Stimulated activated naive CD8-positive, alpha-beta T cell treated with anti-CD3 and anti-CD28 coated beads, Interleukin-15, Interleukin-2, amounts not matched to agents 100 U/mL and 50 U/mL, for 24 hours (primary cell): ENCODE measurements at places on chromosomes 12 and 14.

DNA sequence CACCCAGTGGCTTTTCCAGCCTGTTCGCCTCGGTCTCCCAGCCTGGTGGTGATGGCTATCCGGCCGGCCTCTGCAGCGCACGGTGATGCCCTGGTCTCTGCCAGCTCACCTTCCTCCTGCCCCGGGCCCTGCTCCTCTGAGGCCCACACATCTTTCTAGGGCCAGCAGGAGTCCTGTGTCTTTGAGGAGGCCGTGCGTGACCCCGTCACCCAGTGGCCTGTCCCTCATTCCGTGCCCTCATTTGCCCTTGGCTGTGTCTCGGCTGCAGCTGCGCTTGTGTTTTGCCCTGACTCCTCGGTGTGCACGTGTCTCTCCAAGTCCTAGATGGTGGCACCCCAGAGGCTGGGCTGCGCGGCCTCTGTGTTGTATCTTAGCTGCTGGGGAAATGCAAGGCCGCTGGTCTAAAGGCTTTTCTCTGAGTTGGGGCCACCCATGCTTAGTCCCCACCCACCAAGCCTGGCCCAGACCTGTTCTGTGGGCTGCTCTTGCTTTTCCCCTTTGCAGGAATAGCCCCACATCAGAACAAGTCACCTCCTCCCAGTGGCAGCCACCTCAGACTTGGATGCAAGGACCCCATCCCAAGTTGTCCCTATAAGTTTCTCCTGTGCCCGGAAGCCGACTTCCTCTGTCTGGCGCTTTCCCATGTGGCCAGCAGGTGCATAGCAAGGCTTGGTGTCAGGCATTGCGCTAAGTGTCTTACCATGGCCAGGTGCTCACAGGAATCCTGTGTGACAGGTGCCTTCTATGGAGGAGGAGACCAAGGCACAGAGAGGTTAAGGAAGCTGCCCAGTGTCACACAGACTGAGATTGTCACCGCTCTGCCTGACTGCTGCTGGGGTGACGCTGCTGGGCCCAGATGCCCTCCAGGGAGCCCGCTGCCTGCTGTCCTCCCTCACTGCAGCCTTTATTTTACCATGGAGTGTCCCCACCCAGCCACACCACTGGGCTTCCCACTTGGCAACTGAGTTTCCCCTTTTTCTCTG lies 64.5 kb downstream of the TSPAN9 start:
- DNase-seq, result no peak

DNA sequence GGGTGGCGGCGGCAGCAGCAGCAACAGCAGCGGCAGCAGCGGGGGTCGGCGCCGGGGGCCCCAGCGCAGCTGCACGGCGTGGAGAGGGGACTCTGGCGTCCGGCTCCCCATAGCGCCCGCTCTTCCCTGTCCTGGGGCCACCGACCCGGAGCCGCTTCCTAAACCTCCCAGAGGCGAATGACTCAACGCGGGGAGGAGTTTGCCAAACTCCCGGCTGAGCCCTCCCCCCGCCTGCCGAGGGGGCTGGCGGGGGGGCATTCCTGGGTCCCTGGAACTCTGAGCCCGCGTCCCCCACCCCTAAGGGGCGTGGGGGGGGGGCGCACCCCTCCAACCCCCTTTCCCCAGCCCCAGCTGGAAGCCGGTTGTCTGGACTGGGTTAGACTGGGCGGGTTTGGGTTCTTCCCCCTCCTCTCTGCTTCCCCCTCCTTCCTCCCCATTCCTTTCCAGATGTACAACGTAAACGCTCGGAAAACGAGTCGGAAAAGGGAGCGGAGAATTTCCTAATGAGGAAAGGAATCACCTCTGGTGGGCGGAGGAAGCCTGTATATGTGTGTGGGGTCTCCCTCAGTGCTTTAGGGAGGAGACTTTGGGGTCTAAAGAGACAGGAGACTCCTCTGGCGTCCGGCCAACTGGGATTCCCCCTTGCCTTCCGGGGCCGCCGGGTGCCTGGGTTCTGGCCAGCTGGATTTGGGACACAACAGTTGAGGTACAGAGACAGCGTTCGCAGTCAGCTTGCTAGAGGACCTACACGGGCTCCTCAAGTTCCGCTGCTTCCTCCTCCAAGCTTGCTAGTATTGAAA lies at the start of gene ITGA5:
Gene ITGA5 (minus strand): TSS at position 179 of the 800 bp plus-strand sequence. CDS start 68 bp downstream, at position 111.
- DNase-seq, result peak; percentile 66

DNA sequence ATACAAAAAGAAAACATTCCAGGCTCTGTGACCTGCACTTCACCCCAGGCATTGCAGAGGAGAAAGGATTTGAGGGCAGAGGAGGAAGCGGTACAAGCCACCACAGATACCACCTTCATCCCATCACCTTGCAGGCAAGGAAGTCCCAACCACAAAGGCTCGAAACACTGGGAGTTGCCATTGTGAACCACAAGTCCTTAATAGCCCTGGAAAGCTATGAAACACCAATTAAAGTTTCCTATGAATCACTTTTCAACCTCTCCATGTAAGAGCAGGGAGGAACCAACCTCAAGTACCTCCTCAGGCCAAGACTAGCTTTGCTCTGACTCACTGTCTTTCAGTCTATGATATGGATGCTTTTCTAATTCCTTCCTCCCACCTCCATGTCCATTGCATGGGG lies 27.0 kb downstream of the MAP3K9 start:
- peak; percentile 21 for DNase-seq

- DNase-seq, result no peak
These were observed 13.7 kb downstream of the TRHDE start for GRCh38 chr12:72285861-72286260.

- DNase-seq, result peak; percentile 70
These were observed 10.6 kb downstream of the RARG start for GRCh38 chr12:53221203-53222080.

DNA sequence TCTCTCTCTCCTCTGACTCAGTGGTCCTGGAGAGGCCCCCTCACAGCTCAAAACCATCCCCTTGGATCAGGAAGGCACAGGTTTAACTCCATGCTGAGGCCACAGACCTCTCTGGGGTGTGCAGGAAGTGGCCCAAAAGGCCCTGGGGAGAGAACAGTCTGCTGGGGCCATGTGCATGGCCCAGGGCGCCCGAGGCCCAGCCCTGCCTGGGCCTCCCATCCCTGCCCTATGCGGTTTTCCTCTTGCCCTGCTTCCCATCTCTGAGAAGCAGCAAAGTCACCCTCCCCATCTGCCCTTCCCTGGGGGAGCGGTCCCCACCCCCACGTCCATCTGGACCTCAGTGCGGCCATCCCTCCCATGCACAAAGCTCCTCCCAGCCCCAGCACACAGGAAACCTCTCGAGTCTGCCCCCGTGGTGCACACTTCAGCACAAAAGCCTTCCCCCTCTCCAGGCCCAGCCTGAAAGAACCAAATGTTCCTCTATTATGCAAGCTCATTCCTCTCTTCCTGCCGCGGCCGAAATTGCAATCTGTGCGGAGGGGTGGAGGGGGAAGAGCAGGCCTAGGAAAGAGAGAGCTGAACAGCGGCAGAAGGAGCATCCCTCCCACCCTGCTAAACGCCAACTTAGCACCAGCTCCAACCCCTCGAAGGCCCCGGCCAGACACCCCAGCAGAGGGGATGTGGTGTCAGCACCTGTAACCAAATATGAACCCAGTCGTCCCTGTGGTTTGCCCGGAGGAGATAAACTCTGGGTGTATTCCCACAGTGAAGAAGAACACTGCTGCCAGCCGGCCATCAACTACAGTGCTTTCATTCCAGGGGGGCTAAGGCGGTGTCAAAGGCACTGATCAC lies 108.5 kb downstream of the SCARB1 start:
- DNase-seq, result no peak

DNA sequence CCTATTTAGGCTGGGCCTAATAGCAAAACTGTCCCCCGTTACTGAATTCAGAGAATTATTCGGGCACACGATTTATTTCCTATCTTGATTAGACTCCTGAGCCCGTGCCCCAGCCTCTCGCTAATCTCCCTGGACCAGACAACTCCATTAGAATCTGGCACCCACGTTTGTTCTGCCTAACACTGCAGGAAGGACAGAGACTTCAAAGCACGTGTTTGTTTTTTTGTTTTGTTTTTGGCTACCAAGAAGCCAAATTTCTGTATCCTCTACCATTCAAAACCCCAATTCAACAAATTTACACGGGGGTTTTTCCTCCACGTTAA lies 4.8 kb downstream of the USP44 start:
- DNase-seq, result no peak

GRCh38 chr14:94769391-94770250 lies at the start of gene GSC:
Gene GSC, minus strand, starts transcription at chr14:94770113. Its CDS starts 98 bp downstream, at chr14:94770015.
- DNase-seq, result peak; percentile 29

DNA sequence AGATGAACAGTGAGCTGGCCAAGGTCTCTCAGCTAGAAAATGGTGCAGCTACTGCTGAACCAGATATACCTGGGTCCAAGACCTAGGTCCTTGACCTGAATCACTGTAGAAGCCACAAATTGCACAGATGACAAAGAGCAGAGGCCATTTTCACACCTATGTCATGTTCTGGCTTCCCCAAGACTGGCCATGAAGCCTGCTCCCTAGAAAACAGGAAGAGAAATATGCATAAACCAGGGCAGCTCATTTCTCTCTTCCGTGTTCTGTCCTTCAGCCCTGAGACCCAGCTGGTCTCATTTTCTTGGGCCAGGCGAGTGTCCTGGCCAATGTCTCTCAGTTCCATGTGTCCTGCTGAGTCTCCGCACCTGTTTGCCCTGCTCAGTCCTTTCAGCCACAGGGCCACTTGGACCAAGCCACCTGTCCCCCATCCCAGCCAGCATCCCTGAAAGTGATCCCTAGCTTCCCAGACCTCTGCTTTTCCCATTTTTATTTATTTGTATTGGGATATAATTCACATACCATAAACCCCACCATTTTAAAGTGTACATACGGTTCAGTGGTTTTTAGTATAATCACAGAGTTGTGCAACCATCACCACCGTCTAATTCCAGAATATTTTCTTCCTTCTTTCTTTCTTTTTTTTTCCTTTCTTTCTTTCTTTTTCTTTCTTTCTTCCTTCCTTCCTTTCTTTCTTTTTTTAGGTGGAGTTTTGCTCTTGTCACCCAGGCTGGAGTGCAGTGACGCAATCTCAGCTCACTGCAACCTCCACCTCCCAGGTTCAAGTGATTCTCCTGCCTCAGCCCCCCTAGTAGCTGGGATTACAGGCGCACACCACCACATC lies 27.0 kb downstream of the P2RX7 start:
- DNase-seq, result no peak

GRCh38 chr12:110093631-110094311 lies 30.4 kb upstream of the IFT81 start:
- DNase-seq, result no peak

- no peak for DNase-seq
These were observed 95.9 kb downstream of the SINHCAF start for GRCh38 chr12:31230004-31230403.

- no peak for DNase-seq
These were observed 23.4 kb downstream of the KIF26A start for GRCh38 chr14:104161602-104162367.

DNA sequence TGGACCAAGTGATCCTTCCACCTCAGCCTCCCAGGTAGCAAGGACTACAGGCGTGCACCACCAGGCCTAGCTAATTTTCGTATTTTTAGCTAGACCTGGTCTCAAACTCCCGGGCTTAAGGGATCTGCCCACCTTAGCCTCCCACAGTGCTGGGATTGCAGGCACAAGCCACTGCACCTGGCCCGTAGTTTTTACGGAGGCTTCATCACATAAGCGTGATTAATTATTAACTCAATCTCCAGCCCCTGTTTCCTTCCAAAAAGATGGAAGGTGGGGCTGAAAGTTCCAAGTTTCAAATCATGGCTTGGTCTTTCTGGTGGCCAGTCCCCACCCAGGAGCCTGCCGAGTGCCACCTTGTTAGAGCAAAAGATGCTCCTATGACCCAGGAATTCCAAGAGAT lies 22.5 kb upstream of the HIF1A start:
- DNase-seq, result no peak

- DNase-seq, result no peak
These were observed 38.6 kb downstream of the CCDC88C start for GRCh38 chr14:91378930-91379578.

DNA sequence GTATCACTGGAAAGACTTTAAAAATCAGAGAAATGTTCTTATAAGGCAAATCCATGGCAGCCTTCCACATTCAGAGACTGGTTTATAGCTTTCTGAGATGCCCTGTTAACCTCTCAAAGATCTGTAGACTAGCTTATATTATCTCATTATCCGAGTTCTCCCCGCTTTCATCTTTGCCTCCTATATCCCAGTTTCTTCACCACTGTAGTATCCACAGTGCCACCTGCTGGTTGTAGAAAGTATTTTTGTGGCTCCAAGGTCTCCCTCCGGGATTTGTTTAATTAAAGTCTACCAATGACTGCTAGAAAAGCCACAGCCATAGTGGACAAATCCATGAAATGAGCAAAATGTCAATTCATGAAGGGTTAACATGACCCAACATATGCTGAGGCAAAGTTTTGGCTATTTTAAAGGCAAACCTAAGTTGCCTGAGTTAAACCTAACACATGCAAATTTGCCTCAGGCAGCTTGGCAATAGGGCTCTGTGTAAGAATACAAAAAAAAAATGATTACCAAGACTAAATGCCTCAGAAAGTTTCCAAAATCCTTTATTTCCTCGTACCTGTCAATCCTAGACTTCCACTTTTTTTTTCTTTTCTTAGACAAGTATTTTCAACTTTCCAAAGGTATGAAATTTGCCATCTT lies 218.8 kb upstream of the BMP4 start:
- peak; percentile 60 for DNase-seq

DNA sequence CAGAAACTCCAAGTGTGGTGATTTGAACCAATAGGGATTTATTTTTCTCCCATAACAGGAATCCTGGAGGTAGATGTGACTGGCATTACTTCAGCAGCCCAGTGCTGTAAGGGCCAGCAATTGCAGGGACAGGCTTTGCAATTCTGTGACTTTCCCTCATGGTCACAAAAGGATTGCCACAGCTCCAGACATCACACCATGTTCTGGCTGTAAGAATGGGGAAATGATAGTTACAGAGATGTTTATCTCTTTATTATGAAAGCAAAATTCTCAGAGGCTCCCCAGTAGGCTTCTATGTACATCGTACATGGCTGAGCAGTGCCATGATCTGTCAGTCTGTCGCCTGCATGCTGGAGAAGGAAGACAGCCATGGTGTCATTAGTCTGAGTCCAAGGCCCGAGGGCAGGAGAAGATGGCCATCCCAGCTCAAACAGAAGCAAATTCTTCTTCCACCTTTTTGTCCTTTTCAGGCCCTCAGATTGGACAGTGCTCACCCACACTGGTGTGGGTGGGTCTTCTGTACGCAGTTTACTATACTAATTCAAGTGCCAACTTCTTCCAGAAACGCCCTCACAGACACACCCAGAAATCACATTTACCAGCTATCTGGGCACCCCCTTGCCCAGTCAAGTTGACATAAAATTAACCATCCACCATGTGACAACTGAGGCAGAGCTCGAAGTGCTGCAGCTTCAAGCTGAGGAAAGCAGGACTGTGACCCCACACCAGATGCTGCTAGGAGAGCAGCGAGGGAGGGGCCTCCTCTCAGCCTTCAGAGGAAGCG lies 17.2 kb downstream of the ZBTB42 start:
- DNase-seq, result no peak

DNA sequence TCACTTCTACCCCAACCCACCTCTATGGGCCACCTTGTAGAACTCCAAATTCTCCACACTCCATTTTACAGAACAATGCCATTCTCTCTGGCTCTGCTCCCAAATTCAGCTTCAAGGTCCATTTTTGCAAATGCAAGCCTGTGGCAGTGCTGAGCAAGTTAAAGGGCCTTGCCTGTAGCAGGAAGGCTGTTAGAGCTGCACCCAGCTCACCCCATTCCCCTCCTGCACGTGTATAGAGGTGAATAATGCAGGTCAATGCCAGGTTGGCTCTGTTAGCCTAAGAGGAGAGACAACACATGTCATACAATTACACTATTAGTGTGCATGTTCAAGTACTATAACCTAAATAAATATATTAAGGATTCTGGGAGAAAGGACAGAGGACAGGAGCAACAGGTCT lies 120.4 kb downstream of the TBX5 start:
- DNase-seq, result no peak
